ENCODE measurements at places on chromosomes 6 and 20. TPM values are rescaled to one million over a fixed set of nuclear protein-coding genes. Genes with fewer than 3 reads are reported as not detected.

The C4B gene
- 32.7 TPM for total RNA-seq

The HS3ST5 gene
- total RNA-seq = not detected

The TCF15 gene
- total RNA-seq = not detected

The CCDC170 gene
- 3.6 TPM for total RNA-seq

The ZNF391 gene
- total RNA-seq = under 0.01 TPM

The LRRC73 gene
- not detected for total RNA-seq

The FNDC11 gene
- total RNA-seq = not detected

The BACH2 gene
- total RNA-seq = 2.9 TPM

The CCN2 gene
- 130 TPM for total RNA-seq

The IP6K3 gene
- 0.58 TPM for total RNA-seq

The MTHFD1L gene
- total RNA-seq = 16.3 TPM

The MEP1A gene
- total RNA-seq = not detected

The BCAS1 gene
- total RNA-seq = 98.6 TPM

The NNAT gene
- total RNA-seq = 8.8 TPM

The CARMIL1 gene
- 40.6 TPM for total RNA-seq

The TSPO2 gene
- not detected for total RNA-seq

The SLC22A1 gene
- total RNA-seq = 2.0 TPM

The PDYN gene
- total RNA-seq = not detected

The CCN5 gene
- total RNA-seq = not detected

The RIMS1 gene
- 45.2 TPM for total RNA-seq

The CNR1 gene
- total RNA-seq = 4.8 TPM

The HCRTR2 gene
- total RNA-seq = not detected

The EGFL8 gene
- 51.8 TPM for total RNA-seq

The PACSIN1 gene
- 0.37 TPM for total RNA-seq

The MRAP2 gene
- 20.2 TPM for total RNA-seq

The LEMD2 gene
- total RNA-seq = 148 TPM

The SYCP2L gene
- total RNA-seq = 0.58 TPM

The CLDN20 gene
- total RNA-seq = not detected

The LY6G6D gene
- total RNA-seq = not detected

The MYLK4 gene
- total RNA-seq = 1.3 TPM

The TGM3 gene
- not detected for total RNA-seq

The PTCHD4 gene
- not detected for total RNA-seq

The THBD gene
- 37.5 TPM for total RNA-seq

The GGTLC1 gene
- not detected for total RNA-seq

The E2F1 gene
- 4.2 TPM for total RNA-seq

The STK38 gene
- 26.3 TPM for total RNA-seq

The CDK19 gene
- total RNA-seq = 7.6 TPM

The CENPQ gene
- total RNA-seq = not detected

The SLC35D3 gene
- 0.18 TPM for total RNA-seq

The MROH8 gene
- total RNA-seq = 6.4 TPM

The PHIP gene
- total RNA-seq = 18.2 TPM

The OR2J3 gene
- total RNA-seq = not detected

The CPXM1 gene
- total RNA-seq = not detected

The TFAP2B gene
- under 0.01 TPM for total RNA-seq

The NKX2-4 gene
- not detected for total RNA-seq

The MEI4 gene
- total RNA-seq = 0.73 TPM

The ADGRB3 gene
- total RNA-seq = 16.0 TPM

The ARMC2 gene
- total RNA-seq = 4.8 TPM

The CLVS2 gene
- total RNA-seq = 0.92 TPM

The LGSN gene
- not detected for total RNA-seq

The ADGB gene
- not detected for total RNA-seq

The CCN6 gene
- total RNA-seq = not detected

The MAFB gene
- 34.4 TPM for total RNA-seq

All from stomach (tissue), 19 donors.